Thymus (tissue), 14 donors: ENCODE measurements at places on chromosomes 7 and 10. TPM values are rescaled to one million over a fixed set of nuclear protein-coding genes. Genes with fewer than 3 reads are reported as not detected.

- no peak for DNase-seq
These were observed 26.5 kb downstream of the ANK3 start for GRCh38 chr10:60363187-60363586.

DNA sequence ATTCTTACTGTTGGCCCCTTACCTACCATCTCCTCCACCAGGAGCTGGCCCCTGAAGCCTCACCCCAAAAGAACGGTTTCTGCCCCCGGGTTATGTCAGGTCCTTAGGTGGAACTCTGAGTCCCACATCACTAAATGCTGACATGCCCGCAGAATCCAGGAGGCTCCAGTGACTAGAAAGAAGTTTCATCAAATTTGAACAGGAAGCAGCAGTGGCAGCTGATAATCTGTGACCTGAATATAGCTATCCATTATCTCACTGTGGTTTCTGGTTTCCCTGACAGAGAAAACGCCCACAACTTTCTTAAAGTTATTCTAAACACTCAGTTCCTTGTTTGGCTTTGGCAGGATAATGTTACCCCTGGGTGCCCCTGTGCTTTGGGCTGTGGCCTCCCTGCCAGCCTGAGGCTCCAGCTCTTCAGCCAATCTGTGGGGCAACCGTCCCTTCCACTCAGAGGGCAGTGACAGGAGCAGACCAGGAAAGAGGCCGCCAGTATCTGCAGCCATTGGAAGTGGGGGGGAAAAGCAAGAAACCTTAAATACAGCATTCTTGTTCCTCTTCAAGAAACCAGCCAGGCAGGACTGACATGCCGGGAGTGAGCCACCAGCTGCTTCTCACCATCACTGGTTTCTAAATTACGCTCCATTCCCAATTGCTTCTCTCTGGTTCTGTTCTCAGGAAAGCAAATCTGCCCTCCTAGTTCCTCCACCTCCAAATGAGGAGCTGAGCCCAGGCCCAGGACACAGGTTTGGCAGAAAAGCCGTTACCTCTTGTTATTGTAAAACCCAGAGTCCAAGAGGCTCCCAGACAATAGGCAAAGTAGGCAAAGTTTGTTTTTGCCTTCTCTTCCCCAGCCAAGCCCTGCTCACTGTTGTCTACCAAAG, 41.2 kb upstream of the VCL start:
- DNase-seq, result peak; percentile 65

- DNase-seq, result no peak
These were observed 14.7 kb upstream of the PNLIPRP2 start for GRCh38 chr10:116606061-116606483.

DNA sequence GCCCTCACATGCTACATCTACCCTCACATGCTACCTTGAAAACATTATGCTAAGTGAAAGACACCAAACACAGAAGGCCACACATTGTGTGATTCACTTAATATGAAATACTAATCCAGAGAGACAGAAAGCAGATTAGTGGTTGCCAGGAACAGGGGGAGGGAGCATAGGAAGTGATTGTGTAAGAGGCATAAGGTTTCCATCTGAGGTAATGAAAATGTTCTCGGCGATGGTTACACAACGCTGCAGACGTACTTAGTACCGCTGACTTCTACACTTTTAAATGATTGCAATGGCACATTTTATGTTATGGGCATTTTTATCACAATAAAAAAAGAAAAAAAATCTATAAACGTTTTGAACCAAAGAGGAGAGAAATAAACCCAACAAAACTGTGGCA, 742.3 kb downstream of the TYW1 start:
- no peak for DNase-seq

DNA sequence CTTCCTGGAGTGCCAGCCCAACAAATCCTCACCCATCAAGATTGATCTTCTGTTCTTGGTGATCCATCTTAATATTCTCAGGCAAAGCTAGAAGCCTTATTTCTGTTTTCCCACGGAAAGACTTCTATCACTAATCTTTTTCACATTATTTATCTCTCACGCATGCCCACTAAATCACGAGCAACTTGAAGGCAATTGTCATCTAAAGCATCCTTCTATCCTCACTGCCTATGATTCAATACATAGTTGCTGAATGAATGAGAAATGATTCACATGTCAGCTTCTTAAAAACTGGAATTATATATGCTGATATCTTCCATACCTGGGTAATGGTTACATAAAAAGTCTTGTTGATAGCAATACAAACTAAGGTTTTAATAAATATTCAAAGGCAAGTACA, 12.6 kb upstream of the COL1A2 start:
- DNase-seq, result no peak

DNA sequence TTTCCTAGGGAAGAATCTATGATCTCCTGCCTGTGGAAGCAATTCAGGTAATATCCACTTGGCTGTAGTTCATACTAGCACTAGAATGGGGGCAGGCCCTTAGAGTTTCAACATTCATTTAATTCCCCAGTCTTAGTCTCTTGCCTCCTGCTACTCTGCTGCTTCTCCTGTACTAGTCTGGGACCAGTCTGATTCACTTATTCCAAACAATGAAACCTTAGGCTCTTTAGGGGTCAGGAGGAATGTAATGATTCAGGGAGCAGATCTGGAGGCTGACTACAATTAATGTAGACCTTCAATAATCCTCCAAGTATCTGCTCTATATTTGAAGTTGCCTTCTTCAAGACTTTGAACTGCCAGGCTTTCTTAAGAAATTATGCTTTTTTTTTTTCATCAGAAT, 101.8 kb downstream of the GNAT3 start:
- no peak for DNase-seq

GRCh38 chr7:148362541-148362940, 228.0 kb upstream of the C7orf33 start:
- no peak for DNase-seq

DNA sequence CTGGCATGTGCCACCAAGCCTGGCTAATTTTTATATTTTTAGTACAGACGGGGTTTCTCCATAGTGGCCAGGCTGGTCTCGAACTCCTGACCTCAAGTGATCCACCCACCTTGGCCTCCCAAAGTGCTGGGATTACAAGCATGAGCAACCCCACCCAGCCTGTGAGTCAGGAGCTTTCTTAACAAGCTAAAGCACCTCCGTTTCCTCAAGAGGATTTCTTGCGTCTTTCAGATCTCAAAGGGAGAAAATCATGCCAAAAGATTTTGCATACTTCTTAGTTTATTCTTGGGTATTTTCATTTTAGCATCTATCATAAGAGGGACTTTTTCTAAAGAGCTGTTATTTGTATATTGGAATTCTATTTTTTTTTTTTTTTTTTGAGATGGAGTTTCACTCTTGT, 47.9 kb upstream of the FOXK1 start:
- DNase-seq, result no peak

- DNase-seq, result no peak
These were observed 88.8 kb downstream of the NRBF2 start for GRCh38 chr10:63221950-63222349.

DNA sequence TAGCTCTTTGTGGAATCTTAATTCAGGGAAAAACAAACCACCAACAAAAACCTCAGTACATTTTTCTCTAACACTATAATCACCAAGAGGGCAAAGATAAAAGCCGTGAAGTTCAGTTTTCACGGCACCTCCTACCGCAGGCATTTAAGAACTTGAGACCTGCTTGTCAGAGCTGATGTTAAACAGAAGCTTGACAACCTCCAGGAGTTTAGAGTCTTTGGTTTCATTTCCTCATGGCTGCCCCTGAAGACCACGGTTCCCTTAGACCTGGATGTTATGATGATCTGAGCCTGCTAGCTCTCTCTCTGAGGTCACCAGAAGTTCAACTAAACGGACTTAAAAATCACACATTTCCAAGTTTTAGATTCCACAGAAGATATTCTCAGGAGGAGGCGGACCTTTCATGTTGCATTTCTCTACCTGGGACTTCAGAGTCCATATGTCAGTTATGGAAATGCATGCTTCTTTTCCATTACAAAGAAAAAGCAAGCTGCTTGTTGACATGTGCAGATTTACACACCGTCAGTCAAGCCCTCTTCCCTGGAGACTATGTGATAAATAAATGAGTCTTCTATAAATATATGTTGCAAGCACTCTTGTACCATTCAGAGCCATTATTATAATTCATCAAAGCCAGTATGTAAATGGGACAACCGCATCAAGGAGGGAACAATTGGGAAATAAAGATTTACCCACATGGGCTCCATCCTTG, 258.0 kb downstream of the GFRA1 start:
- DNase-seq, result no peak

GRCh38 chr7:96915029-96915428, 90.3 kb upstream of the DLX6 start:
- no peak for DNase-seq

GRCh38 chr10:17472481-17473227, 18.3 kb upstream of the ST8SIA6 start:
- DNase-seq, result no peak

GRCh38 chr10:4102802-4103344, 317.9 kb upstream of the KLF6 start:
- no peak for DNase-seq

- peak; percentile 80 for DNase-seq
These were observed 2.7 kb downstream of the KCNIP2 start for GRCh38 chr10:101840741-101841453.

The ACSM6 gene
- polyA plus RNA-seq, result 0.96 TPM

The PAOX gene
- polyA plus RNA-seq, result 6.5 TPM

The FGL2 gene
- 23.2 TPM for polyA plus RNA-seq

The RSPH10B2 gene
- 0.25 TPM for polyA plus RNA-seq
